ENCODE measurements at places on chromosomes 5 and 9. TPM values are rescaled to one million over a fixed set of nuclear protein-coding genes. Genes with fewer than 3 reads are reported as not detected.
A peak's percentile ranks its signal among the peaks of the same experiment; 100 is the strongest.

DNA sequence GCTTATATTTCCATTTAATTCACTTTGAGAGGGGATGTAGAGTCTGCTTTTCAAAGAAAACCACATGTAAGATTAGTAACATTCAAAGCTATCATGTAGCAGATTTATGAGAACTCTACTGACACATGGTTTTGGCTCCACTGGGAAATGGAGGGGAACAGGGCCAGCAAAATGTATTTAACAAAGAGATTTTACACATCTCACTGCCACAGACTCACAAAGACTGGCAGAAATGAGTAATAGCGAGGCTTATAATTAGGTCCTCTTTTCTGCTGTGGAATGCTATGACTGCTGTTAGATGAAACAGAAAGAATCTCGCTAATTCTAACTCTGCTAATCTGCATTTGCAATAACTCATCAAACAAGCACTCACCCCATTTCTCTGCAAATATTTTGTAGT is 4.5 kb downstream of the DAP start:
- peaks cover 15% of the 10 kb centered on the region for H3K36me3 ChIP-seq
- H3K4me3 ChIP-seq: no peak overlapping the region
- H3K27ac ChIP-seq: peak overlapping the region; percentile 83
- peaks cover 60% of the 10 kb centered on the region for H3K4me1 ChIP-seq

DNA sequence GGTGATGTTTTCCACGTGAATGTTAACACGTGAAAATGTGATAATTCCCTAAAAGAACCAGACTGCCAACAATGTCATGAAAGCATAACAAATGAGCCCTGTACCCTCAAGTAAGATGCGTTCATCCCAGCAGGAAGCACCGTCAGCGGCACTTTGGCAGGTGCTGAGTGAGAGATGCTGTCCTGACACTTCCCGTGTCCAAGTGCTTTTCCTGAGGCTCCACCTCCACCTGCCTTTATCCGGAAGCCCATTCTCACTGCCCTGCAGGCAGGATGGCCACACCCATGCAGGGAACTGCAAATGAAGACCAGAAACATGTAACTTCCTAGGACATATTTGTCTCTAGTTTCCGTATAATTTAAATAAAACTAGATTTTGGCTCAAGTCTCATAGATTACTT is 238.0 kb upstream of the IRX2 start:
- H3K4me3 ChIP-seq: no peak overlapping the region
- H3K4me1 ChIP-seq: no peaks in the 10 kb centered on the region

DNA sequence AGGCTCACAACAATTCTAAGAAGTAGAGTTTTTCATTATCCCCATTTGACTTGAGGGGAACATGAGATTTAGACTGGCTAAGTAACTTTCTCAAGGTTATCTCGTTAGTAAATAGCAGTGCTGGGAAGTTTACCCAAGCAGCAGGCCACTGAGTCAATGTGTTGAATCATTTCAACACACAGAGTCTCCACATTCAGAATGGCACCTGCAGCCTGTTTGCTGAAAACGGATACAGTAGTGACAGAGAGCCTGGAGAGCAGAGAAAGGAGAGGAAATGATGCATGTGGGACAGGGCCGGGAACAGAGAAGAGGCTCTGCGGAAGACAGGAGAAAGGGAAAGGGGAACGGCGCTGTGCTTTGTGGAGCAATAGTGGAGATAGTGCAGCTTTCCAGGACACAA is 33.5 kb upstream of the ZSWIM6 start:
- DNase-seq: no peak
- H3K27ac ChIP-seq: no peak overlapping the region
- no peaks in the 10 kb centered on the region for H3K27me3 ChIP-seq
- peaks cover 50% of the 10 kb centered on the region for H3K4me1 ChIP-seq

GRCh38 chr9:18890372-18890771 is 142.6 kb downstream of the SAXO1 start:
- H3K4me1 ChIP-seq: peaks cover 16% of the 10 kb centered on the region
- H3K27ac ChIP-seq: peak overlapping the region; percentile 8
- DNase-seq: no peak
- H3K4me3 ChIP-seq: no peak overlapping the region

The LHX2 gene
- not detected for total RNA-seq

- H3K4me3 ChIP-seq: no peak overlapping the region
- DNase-seq: no peak
- H3K36me3 ChIP-seq: no peaks in the 10 kb centered on the region
- no peaks in the 10 kb centered on the region for H3K4me1 ChIP-seq
Observed at GRCh38 chr5:76590027-76590426, 33.2 kb downstream of the F2RL2 start.

GRCh38 chr5:114265432-114266060 is 96.3 kb upstream of the KCNN2 start:
- no peaks in the 10 kb centered on the region for H3K36me3 ChIP-seq
- no peak overlapping the region for H3K4me3 ChIP-seq
- no peak for DNase-seq

The FPGS gene
- total RNA-seq: 50.8 TPM

GRCh38 chr5:37709020-37709419 is 130.8 kb downstream of the GDNF start:
- peaks cover 9% of the 10 kb centered on the region for H3K4me1 ChIP-seq
- no peak for DNase-seq
- no peak overlapping the region for H3K4me3 ChIP-seq
- no peaks in the 10 kb centered on the region for H3K27me3 ChIP-seq
- H3K36me3 ChIP-seq: no peaks in the 10 kb centered on the region
- H3K27ac ChIP-seq: no peak overlapping the region

The IFNA21 gene
- not detected for total RNA-seq

The MYMK gene
- total RNA-seq: not detected

DNA sequence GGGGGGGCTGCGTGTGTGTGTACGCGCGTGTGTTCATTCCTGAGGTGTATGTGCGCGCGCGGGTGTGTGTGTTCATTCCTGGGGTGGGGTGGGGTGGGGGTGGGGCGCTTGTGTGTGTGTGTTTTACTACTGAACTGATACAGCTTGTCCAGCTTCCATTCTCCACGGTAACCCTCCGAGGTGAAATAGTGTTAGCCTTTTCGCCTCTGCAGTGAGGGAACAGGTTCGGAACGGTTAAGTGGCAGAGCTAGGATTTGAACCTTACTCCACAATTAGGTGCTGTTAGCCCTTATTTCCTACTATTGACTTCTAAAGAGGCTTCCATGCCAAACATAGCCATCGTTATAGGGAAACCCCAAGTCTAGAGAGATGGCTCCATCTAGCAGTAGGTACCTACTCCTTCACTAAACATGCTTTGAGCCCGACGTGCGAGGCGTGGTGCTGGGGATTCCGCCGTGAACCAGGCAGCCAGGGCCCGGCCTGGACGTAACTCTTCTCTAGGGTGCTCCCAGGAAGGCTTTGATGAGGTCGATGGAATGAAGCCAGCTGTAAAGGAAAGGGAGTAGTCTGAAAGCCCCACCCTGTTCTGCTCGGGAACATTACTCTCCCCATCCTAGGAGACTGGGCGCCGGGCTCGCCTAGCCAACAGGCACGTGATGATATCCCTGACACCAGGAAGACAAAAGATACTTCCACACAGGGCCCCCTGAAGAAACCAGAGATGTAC is 782 bp upstream of the SKP1 start:
- no peak for DNase-seq
- H3K4me3 ChIP-seq: peak overlapping the region; percentile 91
- peaks cover under 1% of the 10 kb centered on the region for H3K36me3 ChIP-seq
- H3K27ac ChIP-seq: peak overlapping the region; percentile 97
- H3K4me1 ChIP-seq: peaks cover 27% of the 10 kb centered on the region

The FBN2 gene
- 303 TPM for total RNA-seq

GRCh38 chr5:150641006-150641570 is 628 bp downstream of the SYNPO start:
- peaks cover 98% of the 10 kb centered on the region for H3K4me1 ChIP-seq
- no peak for DNase-seq
- no peaks in the 10 kb centered on the region for H3K27me3 ChIP-seq
- peak overlapping the region; percentile 95 for H3K27ac ChIP-seq

The SIT1 gene
- total RNA-seq: not detected

GRCh38 chr5:142746532-142747433 is 23.4 kb upstream of the ARHGAP26 start:
- peaks cover 49% of the 10 kb centered on the region for H3K4me1 ChIP-seq
- H3K36me3 ChIP-seq: no peaks in the 10 kb centered on the region
- H3K27me3 ChIP-seq: no peaks in the 10 kb centered on the region
- no peak overlapping the region for H3K4me3 ChIP-seq

DNA sequence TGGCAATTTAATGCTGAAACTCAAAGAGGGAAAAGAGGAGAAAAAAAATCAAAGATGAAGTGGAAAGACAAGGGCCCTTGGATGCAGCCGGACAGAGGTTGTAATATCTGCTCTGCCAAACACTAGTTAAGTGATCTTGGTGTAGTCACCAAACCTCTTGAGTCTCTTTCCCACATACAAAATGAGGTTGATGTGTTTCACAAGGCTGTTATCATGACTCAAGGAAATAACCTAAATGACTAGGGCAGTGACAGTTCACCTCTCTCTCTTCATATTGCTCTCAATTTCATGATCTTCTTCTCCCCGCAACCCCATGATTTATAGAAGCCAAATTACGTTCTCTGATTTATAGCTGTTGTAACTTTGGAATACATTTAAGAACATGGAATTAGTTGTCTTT is 44.9 kb downstream of the PIK3R1 start:
- no peaks in the 10 kb centered on the region for H3K27me3 ChIP-seq
- H3K27ac ChIP-seq: no peak overlapping the region
- peaks cover 76% of the 10 kb centered on the region for H3K4me1 ChIP-seq

DNA sequence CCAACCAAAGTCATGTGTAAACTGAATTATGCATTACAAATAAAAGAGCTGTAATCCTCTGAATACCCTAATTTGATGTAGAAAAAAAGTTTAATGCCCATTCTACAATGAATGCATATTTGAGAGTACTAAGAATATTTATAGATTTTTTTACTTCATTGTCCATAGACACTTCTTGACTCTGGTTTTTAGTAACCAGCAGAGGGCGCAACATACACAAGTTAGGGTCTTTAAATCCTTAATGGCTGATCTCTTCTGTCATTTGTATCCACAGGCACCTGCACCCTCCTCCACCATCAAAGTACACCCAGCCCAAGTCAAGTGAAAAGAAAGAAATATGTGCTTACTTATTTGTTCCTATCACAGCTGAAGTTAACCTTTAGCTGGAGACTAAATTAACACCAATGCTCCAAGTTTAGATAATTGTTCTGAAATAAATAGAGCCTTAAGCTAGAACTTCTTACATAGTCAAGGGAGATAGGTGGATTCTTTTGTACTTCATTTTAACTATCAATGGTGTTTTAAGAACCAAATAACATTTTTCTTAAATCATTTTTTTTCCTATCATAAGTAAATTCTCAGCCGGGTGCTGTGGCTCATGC is 524.2 kb upstream of the DAB2 start:
- H3K4me3 ChIP-seq: no peak overlapping the region
- no peak for DNase-seq
- peaks cover 2% of the 10 kb centered on the region for H3K27me3 ChIP-seq
- peaks cover 5% of the 10 kb centered on the region for H3K36me3 ChIP-seq
- no peaks in the 10 kb centered on the region for H3K4me1 ChIP-seq

GRCh38 chr9:91494751-91495150 is 71.1 kb upstream of the NFIL3 start:
- no peaks in the 10 kb centered on the region for H3K36me3 ChIP-seq
- peak overlapping the region; percentile 93 for H3K27ac ChIP-seq
- peaks cover 59% of the 10 kb centered on the region for H3K4me1 ChIP-seq
- no peak for DNase-seq
- no peaks in the 10 kb centered on the region for H3K27me3 ChIP-seq

The OLFM1 gene
- total RNA-seq: 1.2 TPM

Data from chondrocyte (in vitro differentiated cells).